ENCODE measurements at places on chromosomes 5 and 9.

DNA sequence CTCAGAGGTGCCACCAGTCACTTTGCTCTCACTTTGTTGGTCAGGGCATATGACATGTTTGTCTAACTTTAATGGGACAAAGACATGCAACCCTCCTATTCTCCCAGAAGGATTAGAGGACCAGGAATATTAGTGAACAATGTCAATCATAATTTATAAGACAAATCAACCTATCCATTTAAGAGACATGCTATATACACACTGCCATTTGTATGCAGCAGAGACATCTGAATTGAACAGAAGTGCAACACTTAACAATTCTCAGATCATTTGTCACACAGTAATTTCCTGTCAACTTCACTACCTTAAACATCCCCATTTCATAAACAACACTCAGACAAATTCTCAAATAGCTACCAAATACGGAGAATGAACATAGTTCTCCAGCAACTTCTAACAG is 273.6 kb upstream of the RGMB start:
- no peak for DNase-seq

GRCh38 chr5:76971511-76971910 is 18.7 kb downstream of the CRHBP start:
- DNase-seq, result no peak

- DNase-seq, result peak; percentile 22
These were observed 393.7 kb upstream of the PDE4D start for GRCh38 chr5:60287174-60287771.

DNA sequence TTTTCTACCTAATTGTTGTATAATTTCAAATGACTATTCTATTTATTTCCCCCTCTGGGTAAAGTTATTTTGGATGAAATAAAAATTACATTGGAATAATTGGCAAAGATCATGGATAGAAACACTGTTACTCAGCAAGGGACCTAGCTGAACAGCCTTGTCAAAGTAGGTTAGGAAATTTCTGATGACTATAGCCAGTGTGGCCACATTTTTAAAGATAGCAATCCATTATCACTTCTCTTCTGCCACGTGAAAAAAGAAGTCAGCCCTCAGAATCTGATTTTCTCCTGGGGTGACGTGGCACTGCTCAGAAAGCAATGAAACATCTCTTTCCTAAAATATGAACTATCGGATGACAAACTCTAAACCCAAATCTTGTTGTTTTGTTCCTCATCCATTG is 784.2 kb upstream of the RIOK2 start:
- no peak for DNase-seq

DNA sequence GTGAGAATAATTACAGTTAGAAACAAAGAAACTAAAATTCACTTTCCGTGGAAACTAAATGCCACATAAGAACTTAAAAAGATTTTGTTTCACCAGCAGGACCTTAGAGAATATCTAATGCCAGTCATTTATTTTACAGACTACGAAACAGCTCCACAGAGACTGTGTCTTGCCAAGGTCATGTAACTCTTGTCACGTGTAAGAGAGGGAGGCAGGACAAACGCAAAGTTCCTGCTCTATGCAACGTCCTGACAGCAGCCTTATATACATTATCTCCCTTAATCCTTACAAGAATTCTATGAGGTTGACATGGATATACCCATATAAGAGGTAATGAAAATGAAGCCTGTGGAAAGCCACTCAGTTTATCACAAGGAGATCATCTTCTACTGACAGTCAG is 39.4 kb downstream of the CTNNAL1 start:
- DNase-seq, result no peak

DNA sequence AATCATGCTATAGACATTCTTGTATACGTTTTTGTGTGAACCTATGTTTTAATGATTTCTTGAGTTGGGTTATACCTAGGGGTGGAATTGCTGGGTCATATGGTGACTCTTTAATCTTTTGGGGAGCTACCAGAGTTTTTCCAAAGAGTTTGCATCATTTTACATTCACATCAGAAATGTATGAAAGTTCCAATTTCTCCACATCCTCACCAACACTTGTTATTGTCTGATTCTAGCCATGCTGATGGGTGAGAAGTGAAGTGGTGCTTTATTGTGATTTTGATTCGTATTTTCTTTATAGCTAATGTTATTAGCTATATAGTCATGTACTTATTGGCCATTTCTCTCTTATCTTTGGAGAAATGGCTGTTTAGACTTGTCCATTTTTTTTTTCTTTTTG is 18.1 kb downstream of the OCLN start:
- DNase-seq, result no peak

DNA sequence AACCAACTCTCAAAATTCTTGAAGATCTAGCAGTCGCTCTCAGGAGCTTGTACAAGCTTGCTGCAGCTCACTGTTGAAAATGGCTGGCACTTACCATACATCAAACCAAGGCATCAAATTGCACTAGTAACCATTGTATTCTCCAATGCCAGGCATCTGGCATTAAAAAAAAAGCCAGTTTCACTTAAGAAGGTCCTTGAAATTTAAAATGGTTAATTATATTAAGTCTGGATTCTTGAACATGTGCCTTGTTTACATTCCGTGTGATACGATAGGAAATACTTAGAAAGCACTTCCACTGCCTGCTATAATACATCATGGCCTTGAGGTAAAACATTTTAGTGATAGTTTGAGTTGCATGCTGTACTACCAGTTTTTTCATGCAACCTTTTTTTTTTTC is 300.7 kb downstream of the KDM4C start:
- no peak for DNase-seq

DNA sequence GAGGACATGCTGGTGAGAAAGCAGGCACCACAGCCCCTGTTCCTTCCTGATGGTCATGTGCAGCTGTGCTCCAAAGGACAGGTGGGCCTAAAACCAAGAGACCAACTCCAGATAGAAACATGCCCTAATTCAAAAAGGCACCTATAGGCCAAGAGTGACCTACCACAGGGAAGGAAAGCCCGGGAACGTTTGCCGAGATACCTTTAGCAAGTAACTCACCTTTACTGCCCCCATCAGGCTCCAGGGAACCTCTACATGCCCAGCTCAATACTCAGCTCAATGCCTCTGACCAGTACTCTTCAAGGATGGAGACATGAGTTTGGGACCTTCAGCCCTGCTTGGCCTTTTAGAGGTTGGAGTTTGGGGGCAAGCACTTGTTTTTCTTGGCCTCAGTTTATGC is 172.8 kb upstream of the FSTL4 start:
- no peak for DNase-seq

- DNase-seq, result no peak
These were observed 555.0 kb downstream of the RAB3C start for GRCh38 chr5:59137846-59138245.

GRCh38 chr5:58462623-58463230 is 2.8 kb upstream of the PLK2 start:
- peak; percentile 37 for DNase-seq

DNA sequence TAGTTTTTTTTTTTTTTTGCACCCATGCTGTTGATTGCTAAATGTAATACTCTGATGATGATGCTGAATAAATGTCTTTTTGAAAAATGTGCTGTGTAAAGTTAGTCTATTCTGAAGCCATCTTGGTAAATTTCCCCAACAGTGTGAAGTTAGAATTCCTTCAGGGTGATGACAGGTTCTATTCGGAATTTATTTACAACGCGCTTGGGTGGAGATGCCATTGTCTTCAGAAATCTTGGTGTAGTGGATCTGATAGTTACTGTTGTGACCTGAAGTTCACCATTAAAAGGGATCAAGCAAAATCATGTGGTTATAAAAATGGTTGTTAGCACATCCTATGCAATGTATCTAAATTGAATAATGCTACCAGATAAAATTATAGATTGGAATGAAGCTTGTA is 36.3 kb upstream of the DMRT1 start:
- no peak for DNase-seq

DNA sequence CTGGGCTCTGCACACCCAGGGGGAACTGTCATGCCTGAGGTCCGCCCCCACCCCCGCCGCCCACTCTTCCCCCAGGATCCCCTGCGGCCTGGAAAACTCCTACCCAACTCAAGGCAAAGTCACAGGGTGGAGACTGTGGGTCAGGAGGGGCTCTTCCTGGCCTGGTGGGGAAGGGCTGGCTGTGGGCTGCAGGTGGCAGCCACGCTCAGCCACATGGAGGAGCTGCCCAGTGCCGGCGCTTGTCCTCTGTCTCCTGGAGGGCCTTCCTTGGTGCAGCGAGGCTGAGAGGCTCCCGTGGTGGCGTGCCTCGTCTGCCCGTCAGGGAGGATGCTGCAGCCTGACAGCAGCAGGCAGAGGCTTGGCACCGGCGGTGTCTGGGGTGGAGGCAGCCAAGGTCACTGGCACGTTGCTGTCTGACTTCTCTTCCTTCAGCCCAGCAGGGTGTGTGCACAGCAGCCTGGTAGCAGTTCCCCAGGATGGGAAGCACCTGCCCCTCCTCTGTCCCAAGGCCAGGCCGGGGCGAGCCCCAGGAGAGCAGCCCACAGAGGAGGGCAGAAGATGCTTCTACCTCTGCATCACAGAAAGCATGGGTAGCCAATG is 78.1 kb downstream of the ADAMTS2 start:
- no peak for DNase-seq

GRCh38 chr9:114061830-114062474 is 16.1 kb downstream of the AMBP start:
- no peak for DNase-seq

DNA sequence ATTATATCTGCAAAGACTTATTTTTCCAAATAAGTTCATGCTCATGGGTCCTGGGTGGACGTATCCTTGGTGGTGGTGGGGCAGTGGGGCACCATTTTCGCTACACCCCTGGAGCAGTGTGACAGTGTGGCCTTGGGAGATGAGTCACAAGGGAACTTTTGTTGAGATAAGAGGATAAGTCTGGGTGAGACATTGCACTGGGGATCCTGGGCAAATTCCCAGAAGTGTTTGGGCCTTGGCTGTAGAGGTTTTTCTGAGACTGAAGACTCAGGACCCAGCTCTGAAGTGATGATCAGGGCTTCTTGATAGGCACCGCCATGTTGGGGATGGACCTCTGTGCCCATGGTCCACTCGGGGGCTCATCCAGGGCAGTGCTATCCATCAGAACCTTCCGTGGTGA is 149.4 kb downstream of the MACROH2A1 start:
- DNase-seq, result no peak

GRCh38 chr9:110984890-110985437 is 53.3 kb downstream of the LPAR1 start:
- DNase-seq, result no peak

- DNase-seq, result no peak
These were observed 14.6 kb downstream of the PAPPA start for GRCh38 chr9:116168231-116168630.

- DNase-seq, result no peak
These were observed 60.3 kb upstream of the ADAMTS16 start for GRCh38 chr5:5079876-5080275.

GRCh38 chr5:112004867-112005622 is 248.1 kb upstream of the NREP start:
- no peak for DNase-seq

DNA sequence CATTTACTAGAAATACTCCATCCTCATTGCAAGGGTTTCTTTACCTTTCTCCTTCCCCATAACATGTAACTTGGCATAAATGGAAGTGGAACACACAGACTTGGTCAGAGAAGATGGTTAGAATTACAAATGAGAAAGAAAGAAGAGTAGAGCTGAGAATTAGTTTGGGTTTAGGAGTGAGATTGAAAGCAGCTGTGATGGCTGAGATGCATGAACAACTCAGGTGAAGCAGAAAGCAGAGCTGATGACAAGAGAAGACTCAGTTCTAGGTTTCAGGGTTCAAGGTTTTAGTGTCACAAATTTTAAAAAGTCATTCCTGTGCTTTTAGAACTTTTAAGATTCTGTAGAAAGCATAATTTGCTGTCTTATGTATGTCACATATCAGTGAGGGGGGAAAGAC is 54.0 kb downstream of the TMEM161B start:
- no peak for DNase-seq

DNA sequence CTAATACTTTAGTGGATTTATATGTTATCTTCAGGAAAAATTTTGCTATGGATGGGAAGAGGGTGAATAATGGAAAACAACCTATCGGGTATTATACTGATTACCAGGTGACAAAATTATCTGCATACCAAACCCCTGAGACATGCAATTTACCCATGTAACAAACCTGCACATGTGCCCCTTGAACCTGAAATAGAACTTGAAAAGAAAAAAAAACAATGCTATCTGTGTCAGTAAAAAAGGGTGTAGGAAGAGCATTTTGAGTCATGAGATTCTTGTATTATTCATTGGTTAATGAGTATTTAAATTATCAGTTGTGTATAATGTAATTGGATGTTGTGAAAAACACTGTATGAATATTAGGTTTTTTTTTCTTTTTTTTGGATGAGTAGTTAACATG is 75.4 kb downstream of the PRR16 start:
- DNase-seq, result no peak

DNA sequence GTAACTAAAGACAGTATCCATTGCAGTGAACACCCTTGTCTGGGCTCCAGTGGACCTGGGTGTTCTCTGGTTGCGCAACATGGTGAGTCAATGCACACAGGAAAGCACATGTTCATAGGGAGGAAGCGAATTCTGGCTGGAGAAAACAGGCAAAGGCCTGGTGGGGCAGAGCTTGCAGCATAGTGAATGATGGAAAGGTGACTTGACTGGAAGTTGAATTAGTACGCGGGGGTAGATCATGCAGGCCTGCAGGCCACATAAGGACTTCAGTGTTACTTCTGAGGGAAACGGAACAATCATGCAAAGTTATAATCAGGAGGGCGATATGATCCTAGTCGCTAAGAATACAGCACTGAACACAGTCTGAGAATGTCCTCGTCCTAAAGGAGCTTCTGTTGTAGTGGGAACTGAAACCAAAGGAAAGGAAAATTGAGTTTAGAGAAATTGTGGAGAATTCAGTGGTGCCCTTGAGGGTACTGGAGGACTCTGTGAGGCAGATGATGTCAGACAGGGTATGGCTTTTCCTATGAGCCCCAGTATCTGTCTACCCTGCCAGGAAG is 71.9 kb upstream of the RANBP3L start:
- DNase-seq, result peak; percentile 53

DNA sequence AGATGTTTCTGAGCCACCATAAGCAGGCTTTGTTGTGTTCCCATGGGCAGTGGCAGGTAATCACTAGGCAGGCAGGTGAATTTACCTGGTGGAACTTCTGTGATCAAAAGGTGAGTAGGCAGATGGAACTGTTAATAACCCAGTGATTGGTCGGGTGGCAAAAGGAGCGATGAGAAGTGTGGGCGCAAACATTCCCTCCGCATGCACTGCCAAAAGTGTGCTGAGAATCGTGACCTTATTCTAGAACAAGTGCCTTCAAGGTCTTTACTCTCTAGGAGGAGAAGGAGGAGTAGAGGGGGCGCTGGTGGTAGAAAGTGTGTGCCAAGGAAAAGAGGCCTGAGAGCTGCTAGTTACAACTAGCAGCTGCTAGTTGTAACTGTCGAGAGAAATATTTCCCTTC is 3.3 kb downstream of the OTULINL start:
- DNase-seq, result no peak

DNA sequence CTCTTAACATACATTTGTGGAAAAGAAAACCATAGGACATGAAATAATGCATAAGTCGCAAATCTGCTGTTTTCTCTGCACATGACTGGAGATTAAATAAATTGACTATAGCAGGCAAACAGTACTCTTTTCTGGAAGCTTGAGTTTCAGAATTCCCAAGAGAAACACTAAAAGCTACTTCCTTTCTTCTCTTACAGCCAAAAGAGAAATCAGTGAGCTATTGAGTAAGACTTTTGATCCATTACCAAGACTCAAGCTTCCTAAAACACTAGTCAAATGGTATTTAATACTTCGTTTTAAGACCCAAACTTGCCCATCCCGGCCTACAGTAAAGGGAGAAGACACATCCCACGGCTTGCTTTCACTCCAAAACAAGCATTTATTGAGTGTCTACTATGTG is 335.8 kb upstream of the PUM3 start:
- no peak for DNase-seq
